ENCODE measurements at places on chromosomes 11 and 22.

DNA sequence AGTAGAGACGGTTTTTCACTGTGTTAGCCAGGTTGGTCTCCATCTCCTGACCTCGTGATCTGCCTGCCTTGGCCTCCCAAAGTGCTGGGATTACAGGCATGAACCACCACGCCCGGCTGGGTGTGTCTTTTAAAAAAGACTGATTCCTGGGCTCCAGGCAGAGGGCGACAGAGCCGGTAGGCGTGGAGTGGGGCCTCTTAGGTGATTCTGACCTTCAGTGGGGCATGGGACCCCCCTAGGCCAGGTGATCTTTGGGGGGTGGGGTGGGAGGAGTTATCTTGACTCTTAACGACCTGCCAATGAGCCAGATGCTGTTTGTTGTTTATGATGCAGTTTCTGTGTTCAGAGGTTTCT lies 12.9 kb upstream of the SORL1-AS1 start:
- no peak for DNase-seq

GRCh38 chr11:113199866-113200265 lies 114.5 kb upstream of the TTC12 start:
- DNase-seq, result no peak

GRCh38 chr22:38820020-38820419 lies 23.8 kb downstream of the NPTXR start:
- DNase-seq, result no peak

- no peak for DNase-seq
These were observed 327.5 kb downstream of the ETS1 start for GRCh38 chr11:128259816-128260215.

- no peak for DNase-seq
These were observed 20.9 kb downstream of the DKK3 start for GRCh38 chr11:11987503-11988022.

DNA sequence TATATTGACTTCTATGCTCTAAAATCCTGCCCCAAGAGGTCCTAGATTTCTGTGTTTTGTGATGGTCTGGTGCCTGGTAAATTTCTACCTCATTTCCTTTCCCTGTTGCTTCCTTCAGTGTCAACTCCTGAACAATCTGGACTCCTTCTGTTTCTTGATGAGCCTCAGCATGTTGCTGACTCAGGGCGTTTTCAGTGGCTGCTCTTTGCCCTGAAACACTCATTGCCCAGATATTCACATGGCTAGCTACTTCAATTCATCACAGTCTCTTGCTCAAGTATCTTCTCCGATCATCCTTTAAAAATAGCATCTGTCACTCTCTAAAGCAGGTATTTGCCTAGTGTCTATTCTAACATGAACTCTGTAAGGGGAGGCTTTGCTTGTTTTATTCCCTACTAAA lies 526.3 kb upstream of the RAG2 start:
- DNase-seq, result no peak

- no peak for DNase-seq
These were observed 235.5 kb upstream of the ANO3 start for GRCh38 chr11:26096451-26096850.

DNA sequence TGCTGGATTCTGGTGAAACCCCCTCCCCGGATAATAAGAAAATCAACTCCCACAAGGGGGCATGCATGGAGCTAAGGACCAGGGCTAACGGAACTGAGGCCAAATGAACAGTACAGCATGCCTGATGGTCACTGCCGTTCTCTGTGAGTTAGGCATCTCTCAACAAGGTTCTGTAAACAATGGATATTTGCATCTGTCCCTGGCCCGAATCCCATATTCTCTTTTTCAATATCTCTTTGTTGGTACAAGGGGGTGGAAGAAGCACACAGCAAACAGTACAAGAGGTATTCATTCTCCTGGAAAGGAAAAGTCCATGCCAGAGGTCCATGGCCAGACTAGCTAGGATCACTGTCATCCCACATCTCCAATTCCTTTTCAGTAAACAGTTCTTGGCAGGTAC lies 32.2 kb upstream of the APOA1 start:
- DNase-seq, result no peak

- DNase-seq, result no peak
These were observed 176.4 kb upstream of the PLET1 start for GRCh38 chr11:112437096-112437495.

- no peak for DNase-seq
These were observed 91.0 kb downstream of the RRM1 start for GRCh38 chr11:4185561-4185960.

GRCh38 chr11:113341388-113342165 lies 27.2 kb downstream of the TTC12 start:
- no peak for DNase-seq

Measured in activated T-cell treated with anti-CD3 and anti-CD28 coated beads for 4 hours (primary cell).